ENCODE measurements at places on chromosomes 3 and 15. TPM values are rescaled to one million over a fixed set of nuclear protein-coding genes. Genes with fewer than 3 reads are reported as not detected.

- no peak overlapping the region for H3K4me3 ChIP-seq
- no peaks in the 10 kb centered on the region for H3K27me3 ChIP-seq
- H3K4me1 ChIP-seq, result no peaks in the 10 kb centered on the region
- H3K27ac ChIP-seq, result no peak overlapping the region
- H3K36me3 ChIP-seq, result no peaks in the 10 kb centered on the region
- DNase-seq, result no peak
These were observed 65.8 kb downstream of the DTWD1 start for GRCh38 chr15:49686599-49686998.

DNA sequence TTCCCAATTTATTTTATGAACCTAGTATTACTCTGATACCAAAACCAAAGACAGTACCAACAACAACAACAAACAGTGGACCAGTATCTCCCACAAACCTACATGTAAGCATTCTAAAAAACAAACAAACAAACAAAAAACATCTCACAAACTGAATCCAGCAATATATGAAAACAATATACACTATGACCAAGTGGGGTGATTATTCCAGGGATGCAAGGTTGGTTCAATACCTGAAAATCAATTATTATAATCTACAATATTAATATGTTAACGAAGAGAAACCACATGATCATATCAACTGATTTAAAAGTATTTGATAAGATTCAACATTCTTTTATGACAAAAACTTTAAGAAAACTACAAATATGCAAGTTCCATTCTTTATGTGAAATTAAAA, 391.3 kb downstream of the MAGI1 start:
- H3K27ac ChIP-seq, result no peak overlapping the region
- no peaks in the 10 kb centered on the region for H3K4me1 ChIP-seq
- no peak for DNase-seq
- H3K4me3 ChIP-seq, result no peak overlapping the region

GRCh38 chr3:118548434-118548833, 486.2 kb downstream of the IGSF11 start:
- no peaks in the 10 kb centered on the region for H3K36me3 ChIP-seq
- no peak for DNase-seq
- no peaks in the 10 kb centered on the region for H3K4me1 ChIP-seq
- no peak overlapping the region for H3K4me3 ChIP-seq
- H3K27ac ChIP-seq, result no peak overlapping the region

GRCh38 chr3:11331101-11331500, 58.9 kb downstream of the ATG7 start:
- peak overlapping the region; percentile 3 for H3K27ac ChIP-seq
- no peak overlapping the region for H3K4me3 ChIP-seq
- H3K36me3 ChIP-seq, result peaks cover 6% of the 10 kb centered on the region
- peaks cover 11% of the 10 kb centered on the region for H3K4me1 ChIP-seq
- DNase-seq, result no peak

GRCh38 chr3:13081603-13082360, 8.6 kb upstream of the IQSEC1 start:
- H3K27me3 ChIP-seq, result no peaks in the 10 kb centered on the region
- DNase-seq, result no peak
- H3K4me3 ChIP-seq, result no peak overlapping the region

The MYRIP gene
- total RNA-seq, result not detected

The ANKUB1 gene
- not detected for total RNA-seq
